ENCODE measurements at places on chromosomes 6 and 20. TPM values are rescaled to one million over a fixed set of nuclear protein-coding genes. Genes with fewer than 3 reads are reported as not detected.

- DNase-seq = no peak
Measured at GRCh38 chr6:95636552-95637431, 59.5 kb downstream of the MANEA start.

The ENPP1 gene
- total RNA-seq = 1.7 TPM

DNA sequence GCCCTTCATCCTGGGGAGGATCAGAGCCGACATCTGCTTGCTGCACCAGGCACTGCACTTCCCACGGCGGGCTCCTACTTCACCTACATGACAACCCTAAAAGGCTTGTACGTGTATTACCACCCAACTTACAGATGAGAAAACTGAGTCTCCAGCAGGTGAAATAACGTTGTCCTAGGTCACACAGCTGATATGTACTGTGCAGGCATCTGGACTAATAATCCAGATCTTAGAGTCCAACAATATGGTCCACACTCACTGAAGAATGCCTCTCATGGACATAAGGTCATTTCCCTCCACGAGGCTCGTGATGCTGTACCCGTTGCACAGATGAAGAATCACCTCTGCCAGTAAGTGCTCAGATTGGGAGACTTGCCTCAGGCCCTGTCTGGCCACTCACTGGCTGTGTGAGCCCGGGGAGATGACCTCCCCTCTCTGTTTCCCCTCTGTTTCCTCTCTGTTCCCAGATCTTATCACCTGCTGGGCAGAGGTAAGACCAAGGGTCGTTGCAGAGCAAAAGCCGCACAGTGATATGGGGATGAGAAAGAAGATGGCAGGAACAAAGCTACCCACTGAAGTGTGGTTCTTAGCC lies 32.1 kb downstream of the TGM2 start:
- DNase-seq = no peak

DNA sequence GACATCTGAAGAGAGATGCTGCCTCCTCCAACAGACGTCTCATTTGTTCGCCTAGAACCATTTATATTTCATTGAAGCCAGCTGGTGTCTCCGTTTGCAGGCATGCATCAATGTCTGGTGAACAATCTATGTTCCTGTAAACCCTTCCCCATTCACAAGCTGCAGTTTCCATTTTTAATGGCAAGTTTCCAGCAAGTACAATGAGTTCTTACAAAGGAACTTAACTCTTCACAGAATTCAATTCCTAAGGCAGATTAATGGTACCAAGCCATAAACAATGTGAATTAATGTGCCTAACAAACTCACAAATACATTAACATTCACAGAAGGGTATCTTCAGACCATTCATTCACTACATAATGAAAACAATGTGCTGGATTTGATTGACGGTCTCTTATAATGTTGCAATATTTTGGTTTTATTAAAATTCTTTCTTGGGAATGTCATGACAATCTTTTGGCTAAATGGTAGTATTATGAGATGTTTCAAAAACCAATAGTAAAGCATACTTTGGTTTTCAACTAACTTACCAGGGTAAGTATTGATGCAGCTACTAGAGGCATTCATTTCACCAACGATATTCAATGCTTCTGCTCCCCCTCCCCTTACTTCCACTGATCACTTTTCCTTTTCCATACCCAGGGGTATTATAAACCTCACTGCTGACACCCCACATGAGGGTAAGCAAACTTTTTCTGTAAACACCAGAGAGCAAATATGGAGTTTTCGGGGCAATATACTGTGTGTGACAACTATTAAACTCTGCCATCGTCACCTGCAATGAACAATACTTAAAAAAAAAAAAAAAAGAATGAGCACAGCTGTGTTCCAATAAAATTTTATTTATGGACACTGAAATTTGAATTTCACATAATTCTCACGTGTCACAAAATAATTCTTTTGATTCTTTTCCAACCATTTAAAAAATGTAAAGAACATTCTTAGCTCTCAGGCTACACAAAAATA lies 4.2 kb downstream of the AKIRIN2 start:
- DNase-seq = no peak

- no peak for DNase-seq
Measured at GRCh38 chr6:4607793-4608192, 168.4 kb upstream of the CDYL start.

DNA sequence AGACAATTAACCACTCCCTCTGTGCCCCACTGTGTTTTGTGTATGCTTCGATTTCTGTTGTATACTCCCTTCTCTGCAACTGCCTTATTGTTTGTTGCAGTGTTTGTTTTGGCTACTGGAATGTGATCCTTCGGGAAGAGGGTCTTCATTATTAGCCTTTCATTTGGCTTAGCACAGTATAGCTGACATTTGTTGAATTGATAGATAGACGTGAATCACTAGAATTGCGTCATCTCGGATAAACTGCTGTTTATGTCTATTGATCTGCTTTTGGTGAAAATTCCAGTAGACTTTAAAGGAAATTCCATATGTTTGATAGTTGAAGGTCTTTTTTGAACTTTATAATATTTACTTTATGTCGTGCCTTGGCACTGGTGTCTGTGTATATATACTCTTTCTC lies 189.9 kb upstream of the EYA4 start:
- no peak for DNase-seq

The C4B gene
- total RNA-seq = 24.2 TPM

DNA sequence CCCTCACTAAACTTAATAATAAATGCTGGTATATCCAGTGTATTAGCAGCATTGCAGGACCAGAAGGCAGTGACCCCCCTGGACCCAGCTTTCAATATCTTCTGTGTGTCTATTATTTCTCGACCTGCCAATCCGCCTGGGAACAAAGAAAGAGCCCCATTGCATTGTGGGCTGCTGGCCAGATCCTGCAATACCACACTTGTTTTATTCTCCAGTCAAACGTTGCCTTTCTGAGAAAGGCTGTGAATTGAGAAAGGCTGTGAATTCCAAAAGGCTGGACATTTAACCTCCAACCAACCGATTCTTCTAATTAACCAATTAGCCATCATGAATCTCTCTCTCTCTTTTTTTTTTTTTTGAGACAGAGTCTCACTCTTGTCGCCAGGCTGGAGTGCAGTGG lies 1.5 kb upstream of the MTO1 start:
- no peak for DNase-seq

The FAM83C gene
- not detected for total RNA-seq

The EYA2 gene
- total RNA-seq = 0.40 TPM

GRCh38 chr6:106750946-106751345 lies 121.6 kb downstream of the QRSL1 start:
- DNase-seq = no peak

DNA sequence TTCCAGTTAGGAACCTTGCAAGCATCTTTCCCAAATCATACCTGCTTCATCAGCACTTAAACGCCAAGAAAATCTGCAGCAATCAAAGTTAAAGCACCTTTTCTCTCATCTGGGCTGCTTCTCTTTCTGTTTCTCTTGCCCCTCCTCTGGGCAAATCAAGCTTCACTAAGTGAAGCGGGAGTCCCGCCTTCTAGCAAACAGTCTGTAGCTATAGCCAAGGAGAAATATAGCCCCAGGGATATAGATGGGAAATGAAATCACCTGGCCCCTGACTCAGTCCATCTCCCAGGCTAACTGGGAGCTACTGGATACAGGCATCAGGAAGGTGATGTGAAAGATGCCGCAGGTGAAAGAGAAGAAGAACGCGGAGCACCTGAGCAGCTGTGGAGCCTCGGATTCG lies 481.9 kb downstream of the C6orf118 start:
- no peak for DNase-seq

The ZHX3 gene
- total RNA-seq = 53.0 TPM

DNA sequence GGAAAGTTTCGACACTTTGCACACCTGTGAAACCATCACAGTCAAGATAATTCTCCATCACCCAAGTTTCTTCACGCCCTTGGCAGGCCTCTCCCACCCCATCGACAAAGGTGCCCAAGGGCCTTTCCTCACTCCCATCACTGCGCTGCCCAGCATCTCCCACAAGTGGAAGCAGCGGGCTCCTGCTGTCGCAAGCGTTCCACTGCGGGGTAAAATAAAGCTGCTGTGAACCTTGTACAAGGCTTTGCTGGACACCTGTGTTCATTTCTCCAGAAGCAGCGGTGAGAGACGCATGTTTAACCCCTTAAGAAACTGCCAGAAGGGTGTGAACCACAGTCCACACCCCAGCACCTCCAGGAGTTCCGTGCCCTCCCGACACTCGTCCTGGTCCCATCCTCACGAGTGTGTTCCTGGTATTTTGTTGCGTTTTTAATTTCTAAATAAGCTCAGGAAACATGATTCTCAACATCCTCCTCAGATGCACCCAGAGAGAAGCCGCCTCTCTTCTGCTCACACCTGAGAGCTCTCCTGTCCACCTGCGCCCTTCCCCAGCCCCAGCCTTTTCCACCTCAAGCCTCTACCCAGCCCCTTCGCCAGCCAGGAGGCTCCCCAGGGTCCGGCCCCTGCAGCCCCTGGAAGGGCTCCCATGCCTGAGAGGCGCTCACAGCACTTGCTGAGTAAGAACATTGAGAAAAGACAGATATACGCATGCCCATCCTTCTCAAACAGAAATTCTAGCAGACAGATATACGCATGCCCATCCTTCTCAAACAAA lies 97.5 kb downstream of the TAF4 start:
- no peak for DNase-seq

GRCh38 chr6:105108631-105109262 lies 71.1 kb downstream of the POPDC3 start:
- no peak for DNase-seq

DNA sequence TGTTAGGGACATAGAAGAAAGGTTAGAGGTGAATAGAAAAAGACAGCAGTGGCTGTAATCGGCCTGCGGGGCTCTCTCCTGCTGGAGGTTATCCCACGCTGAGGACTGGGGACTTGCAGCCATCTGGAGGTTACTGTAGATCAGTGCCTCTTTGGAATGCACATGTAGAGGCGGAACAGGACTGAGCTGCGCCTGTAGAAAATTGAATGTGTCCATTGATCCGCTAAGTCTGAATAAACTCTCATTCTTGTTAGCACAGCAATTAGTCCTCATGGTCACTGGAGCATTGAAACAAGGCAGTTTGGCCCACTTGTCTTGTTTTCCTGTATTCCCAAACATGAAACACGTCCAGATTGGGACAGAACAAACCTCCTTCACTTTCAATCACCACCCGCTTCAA lies 46.3 kb upstream of the F13A1 start:
- DNase-seq = no peak

The FUCA2 gene
- total RNA-seq = 60.1 TPM

DNA sequence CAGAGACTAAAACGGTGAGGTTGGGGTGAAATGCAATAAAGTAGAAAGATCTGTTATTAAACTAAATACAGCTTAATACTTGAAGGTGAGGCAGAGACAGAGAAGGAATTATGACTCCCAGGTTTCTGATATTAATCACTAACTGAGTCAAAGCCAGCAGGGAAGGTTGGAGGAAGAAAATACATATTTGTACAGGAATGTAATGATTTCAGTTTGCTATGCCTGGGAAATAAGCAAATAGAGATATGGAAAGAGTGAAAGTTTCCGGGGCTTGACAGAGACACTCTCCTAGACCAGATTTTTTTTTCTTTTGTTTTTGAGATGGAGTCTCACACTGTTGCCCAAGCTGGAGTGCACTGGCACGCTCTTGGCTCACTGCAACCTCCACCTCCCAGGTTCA lies 76.8 kb downstream of the PTPRK start:
- no peak for DNase-seq

The GUCA1A gene
- not detected for total RNA-seq

GRCh38 chr6:149683256-149683859 lies 34.5 kb downstream of the LATS1 start:
- DNase-seq = no peak

The CTCFL gene
- total RNA-seq = not detected

The CDK5RAP1 gene
- total RNA-seq = 23.5 TPM

DNA sequence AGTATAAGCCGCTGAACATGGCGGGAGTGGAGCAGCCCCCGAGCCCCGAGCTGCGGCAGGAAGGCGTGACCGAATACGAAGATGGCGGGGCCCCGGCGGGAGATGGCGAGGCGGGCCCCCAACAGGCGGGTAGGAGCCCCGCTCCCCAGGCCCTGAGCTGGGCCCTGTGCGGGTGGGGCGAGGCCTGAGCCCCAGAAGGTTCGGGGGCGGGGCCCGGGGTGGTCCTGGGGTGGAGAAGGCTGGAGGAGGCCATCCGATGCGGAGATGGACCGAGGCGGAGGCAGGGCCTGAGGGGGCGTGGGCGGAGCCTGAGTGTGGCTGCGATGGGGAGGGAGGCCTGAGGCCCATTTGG lies 7.1 kb downstream of the L3MBTL1 start:
- DNase-seq = peak; percentile 56

DNA sequence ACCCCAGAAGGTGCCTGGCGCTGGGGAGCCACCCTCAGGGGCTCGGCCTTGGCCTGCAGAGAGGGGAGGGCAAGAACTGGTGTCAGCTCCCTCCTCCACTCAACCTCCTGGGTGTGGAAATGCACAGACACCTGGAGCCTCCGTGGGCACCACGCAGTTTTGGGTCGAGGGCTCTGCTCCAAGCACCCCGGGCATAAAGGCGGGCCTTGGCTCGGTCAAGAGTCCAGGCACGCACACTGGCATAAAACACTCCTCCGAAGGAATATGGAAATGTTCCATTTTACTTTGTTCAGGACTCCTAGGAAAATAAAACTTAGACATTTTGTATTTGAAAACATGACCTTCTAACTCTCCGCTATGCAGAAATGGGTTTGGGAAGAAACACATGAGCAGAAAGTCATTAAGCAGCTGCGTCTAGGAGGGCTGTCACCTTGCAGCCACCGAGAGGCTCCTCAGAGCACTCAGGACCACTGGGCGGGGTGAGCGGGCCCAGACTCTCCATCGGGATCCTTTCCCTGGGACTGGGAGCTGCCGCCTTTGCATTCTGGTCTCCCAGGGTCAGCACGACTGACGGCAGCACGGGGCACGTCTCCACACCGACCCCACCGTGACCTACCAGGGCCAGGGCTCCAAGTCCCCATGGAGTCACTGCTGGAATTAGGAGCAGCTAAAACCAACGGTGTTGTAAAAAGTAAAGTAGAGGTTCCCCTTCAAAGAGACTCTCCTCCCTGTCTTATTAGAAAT lies 46.0 kb upstream of the DACT2 start:
- peak; percentile 29 for DNase-seq

- no peak for DNase-seq
Measured at GRCh38 chr6:7276199-7276524, 36.8 kb downstream of the SSR1 start.

DNA sequence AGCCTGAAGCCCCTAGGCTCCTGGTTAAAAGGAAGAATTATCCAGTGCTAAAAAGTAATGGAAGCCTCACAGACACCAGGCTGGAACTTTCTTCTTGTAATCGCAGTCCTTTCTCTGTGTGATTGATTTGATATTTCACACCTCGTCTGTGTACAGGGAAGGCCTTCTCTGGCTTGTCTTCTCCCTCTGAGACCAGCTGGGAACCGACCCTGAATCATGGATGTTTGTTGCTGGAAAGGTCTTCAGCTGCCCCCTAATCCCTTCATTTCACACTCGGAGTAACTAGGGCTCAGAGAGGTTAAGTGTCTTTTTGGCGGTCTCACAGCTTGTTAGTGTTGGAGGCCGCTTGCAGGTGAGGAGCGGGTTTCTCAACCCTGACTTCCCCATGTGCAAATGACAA lies 500.2 kb upstream of the CDH4 start:
- no peak for DNase-seq

The DCBLD1 gene
- 31.1 TPM for total RNA-seq

GRCh38 chr6:150418827-150419594 lies 50.2 kb downstream of the IYD start:
- peak; percentile 86 for DNase-seq
